ENCODE measurements at places on chromosomes 13 and 19.
A peak's percentile ranks its signal among the peaks of the same experiment; 100 is the strongest.

- peak; percentile 76 for ATAC-seq
Observed at GRCh38 chr13:48412881-48413351, at the start of gene LPAR6. Gene LPAR6, minus strand, starts transcription at chr13:48413113. Its CDS starts 690 bp downstream, at chr13:48412423.

DNA sequence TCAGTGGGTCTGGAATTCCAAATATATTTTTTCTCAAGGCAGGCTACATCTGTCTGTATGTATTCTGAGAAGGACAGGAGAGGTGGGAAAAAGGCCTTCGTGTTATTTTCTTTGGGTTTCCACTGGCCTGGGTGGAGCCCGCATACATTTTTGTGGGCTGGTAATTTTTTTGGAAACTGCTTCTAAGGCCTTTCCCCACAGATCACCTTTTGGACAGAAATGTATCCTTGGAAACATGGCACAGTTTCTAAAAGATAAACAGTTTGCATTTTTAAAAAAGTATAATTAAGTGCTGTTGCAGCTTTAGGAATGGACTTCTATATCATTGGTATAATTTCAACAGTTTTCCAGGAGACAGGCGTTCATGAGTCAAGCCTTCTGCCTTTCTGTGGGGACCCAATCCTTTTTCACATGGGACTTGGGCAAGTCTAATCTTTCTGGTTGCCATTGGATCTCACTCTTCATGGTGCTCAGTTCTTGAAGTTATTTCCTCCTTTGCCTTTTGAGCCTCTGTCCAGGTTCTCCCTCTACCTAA is 8.9 kb downstream of the RFX2 start:
- no peak for ATAC-seq

GRCh38 chr13:40819797-40820315 is 30.4 kb downstream of the SLC25A15 start:
- ATAC-seq, result no peak

- ATAC-seq, result no peak
Observed at GRCh38 chr13:30147015-30147414, 160.3 kb downstream of the KATNAL1 start.

DNA sequence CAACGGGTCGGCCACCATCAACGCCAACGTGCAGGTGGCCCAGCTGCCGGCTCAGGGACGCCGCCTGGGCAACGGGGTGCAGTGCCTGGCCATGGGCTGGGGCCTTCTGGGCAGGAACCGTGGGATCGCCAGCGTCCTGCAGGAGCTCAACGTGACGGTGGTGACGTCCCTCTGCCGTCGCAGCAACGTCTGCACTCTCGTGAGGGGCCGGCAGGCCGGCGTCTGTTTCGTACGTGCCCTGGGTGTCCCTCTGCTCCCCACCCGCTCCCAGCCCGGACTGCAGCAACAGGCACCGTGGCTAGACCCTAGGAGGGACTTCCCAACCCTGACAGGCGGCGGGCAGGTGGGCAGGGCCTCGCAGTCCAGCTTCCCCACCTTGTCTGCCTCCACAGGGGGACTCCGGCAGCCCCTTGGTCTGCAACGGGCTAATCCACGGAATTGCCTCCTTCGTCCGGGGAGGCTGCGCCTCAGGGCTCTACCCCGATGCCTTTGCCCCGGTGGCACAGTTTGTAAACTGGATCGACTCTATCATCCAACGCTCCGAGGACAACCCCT is 3.5 kb downstream of the ELANE start:
- ATAC-seq, result no peak

- no peak for ATAC-seq
Observed at GRCh38 chr13:78714717-78715116, 55.8 kb upstream of the OBI1 start.

GRCh38 chr13:73367886-73368285 is 309.1 kb downstream of the KLF5 start:
- ATAC-seq, result peak; percentile 24

- no peak for ATAC-seq
Observed at GRCh38 chr19:38494379-38494778, 60.9 kb downstream of the RYR1 start.

DNA sequence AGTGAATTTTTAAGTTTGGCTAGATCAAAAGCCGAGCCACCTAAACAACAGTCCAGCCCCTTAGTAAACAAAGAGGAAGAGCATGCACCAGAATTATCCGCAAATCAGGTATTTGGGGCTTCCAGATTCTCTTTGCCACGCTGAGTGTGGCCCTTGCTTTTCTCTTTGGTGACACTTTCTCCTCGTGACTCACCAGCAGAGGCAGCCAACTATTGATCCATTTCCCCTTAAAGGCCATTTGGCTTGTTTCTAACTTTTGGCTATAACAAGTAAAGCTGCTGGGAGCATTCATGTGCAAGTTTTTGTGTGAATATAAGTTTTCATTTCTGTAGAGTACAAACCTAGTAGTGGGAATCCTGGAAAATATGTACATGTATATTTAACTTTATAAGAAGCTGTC is 17.6 kb upstream of the WDR88 start:
- ATAC-seq, result no peak

GRCh38 chr19:50898018-50898417 is 13.2 kb downstream of the KLK4 start:
- no peak for ATAC-seq

- ATAC-seq, result peak; percentile 19
Observed at GRCh38 chr13:45048890-45049407, 59.6 kb downstream of the GPALPP1 start.

DNA sequence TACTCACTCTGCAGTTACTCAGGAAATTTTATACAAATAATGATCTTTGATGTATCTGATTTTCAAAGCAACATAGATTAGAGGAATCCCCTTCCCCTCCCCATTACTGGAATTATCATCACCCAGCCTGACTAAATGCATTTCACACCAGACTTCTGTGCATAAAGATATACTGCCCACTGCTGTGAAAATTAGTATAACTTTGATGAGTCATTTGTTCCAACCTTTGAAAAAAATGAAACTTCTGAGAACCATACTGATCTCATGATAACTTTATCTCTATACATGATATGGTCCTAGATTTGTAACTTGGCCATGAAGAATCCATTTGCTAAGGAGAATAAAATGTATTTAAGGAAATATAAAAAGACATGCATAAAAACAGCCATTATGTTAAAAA is 63.9 kb downstream of the GPC6 start:
- ATAC-seq, result no peak

DNA sequence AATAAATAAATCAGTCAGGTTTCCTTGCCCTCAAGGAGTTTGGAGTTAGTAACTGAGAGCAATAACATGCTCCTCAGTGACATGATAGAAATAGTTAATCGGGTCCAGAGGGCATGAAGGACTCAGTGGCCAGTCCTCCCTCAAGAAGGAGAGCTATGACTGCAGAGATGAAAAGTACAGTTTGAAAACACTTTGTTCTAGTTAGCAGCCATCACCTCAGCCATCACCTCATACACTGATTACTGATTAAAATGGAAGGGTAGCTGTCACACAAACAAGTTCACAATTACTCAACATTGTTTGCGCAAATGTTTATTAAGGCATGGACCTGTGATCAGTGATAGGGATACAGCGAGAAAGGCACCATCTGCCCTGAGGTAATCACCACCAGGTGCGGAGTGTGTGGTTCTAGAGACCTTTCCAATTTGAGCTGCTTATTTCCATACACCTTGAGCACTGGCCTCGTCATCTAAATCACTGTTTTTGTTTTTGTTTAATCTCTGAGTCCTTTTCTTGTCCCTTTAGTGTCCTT is 85.3 kb upstream of the RAP2A start:
- no peak for ATAC-seq

DNA sequence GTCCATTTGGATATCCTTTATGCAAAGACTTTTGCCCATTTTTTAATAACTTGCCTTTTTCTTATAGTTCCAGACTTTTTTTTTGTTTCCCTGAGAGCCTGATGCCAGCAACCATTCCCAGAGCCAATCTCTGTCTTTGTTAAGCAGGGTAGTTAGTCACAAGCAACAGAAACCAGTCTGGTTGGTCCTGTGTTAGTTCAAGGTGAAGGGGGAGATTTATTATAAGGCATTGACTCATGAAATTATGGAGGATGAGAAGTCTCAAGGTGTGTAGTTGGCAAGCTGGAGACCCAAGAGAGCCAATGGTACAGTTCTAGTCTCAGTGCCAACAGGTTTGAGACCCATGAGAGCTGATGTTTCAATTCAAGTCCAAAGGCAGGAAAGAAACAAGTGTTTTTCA is 33.0 kb downstream of the GPR12 start:
- ATAC-seq, result peak; percentile 81

- no peak for ATAC-seq
Observed at GRCh38 chr19:5478241-5478924, 23.2 kb downstream of the ZNRF4 start.

- no peak for ATAC-seq
Observed at GRCh38 chr13:91572944-91573598, 174.7 kb downstream of the GPC5 start.

- no peak for ATAC-seq
Observed at GRCh38 chr19:13398182-13398581, 108.1 kb downstream of the CACNA1A start.

GRCh38 chr13:48976576-48977285 is 1.0 kb downstream of the FNDC3A start:
- peak; percentile 55 for ATAC-seq

GRCh38 chr13:52452470-52452869 is 2.0 kb upstream of the VPS36 start:
- no peak for ATAC-seq

DNA sequence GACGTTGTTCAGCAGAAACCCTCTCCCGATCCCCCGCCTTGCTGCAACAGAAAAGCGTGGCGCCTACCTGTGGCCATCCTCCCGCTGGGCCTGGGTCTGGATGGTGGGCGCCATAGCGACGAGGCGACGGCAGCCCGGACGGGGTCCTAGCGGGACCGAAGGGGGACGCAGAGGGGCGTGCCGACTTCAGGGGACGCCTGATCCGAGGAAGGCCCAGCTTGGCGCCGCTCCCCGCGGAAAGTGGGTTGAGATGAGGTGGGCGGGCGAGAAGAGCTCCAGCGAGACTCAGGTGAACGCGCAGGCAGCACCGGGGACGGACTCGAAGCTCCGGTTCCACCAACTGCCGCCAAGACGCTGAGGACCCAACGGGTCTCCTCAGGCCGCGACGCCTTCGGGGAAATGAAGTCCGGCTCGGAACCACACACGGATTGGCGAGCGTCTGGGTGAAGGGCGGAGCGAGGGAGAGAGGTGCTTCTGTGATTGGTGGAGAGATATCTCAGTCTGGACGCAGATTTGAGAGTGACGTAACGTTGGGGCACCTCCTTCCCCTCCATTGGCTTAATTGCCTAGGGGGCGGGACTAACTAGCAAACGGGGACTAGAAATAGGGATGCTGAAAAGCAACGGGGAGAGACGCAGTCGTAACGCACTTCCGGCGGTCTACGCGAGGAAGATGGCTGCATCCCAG is at the start of the genes MED29 and PAF1:
Gene MED29, plus strand, starts transcription at position 628 of the 687 bp plus-strand sequence. Its CDS starts 45 bp downstream, at position 673.
Gene PAF1, minus strand, starts transcription at position 356 of the 687 bp plus-strand sequence. Its CDS starts 242 bp downstream, at position 114.
- ATAC-seq, result peak; percentile 97

DNA sequence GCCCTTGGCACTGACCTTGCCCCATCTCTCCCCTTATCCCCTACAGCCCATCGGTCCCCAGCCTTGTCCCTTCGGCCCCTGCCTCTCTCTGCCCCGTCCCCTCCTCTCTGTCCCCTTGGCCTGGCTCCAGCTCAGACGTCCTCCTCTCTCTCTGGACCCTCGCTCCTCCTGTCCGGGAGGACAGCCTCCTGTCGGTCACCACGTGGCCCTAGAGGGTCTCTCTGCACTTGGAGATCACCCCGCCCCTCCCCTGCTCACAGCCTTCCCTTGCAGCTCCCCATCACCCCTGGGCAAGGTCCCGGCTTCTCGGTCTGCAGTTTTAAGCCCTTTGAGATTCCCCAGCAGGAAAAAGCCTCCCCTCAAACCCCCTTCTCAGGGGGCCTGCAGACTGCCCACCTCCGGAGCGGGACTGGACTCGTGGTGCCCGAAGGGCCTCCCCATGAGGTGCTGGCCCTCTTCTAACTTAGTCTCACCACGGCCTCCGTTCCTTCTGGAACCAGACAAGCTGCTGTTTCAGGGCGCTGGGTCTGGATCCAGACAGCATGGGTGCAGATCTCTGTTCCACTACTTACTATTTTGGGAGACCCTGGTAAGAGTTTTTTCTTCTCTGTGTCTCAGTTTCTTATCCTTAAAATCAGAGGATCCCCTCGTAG is 3.3 kb upstream of the KLK15 start:
- ATAC-seq, result peak; percentile 6

- no peak for ATAC-seq
Observed at GRCh38 chr13:106243011-106243565, 292.4 kb downstream of the EFNB2 start.

GRCh38 chr13:48828962-48829411 is 146.7 kb upstream of the FNDC3A start:
- no peak for ATAC-seq

DNA sequence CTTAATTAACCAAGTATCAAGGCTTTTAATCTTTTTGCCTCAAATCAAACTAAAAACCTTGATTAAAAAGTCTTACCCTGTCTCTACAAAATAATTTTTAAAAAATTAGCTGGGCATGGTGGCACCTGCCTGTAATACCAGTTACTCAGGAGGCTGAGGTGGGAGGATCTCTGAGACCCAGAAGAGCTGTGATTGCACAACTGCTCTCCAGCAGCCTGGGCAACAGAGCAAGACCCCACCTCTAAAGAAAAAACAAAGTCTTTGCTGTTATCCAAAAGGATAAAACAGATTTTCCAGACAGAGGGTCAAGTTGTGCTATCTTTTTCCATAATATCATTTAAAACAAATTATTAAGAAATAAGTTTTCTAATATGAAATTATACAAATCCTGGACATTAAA is 26.8 kb upstream of the CEBPG start:
- no peak for ATAC-seq

- no peak for ATAC-seq
Observed at GRCh38 chr13:44680746-44681355, 104.7 kb upstream of the TSC22D1 start.

DNA sequence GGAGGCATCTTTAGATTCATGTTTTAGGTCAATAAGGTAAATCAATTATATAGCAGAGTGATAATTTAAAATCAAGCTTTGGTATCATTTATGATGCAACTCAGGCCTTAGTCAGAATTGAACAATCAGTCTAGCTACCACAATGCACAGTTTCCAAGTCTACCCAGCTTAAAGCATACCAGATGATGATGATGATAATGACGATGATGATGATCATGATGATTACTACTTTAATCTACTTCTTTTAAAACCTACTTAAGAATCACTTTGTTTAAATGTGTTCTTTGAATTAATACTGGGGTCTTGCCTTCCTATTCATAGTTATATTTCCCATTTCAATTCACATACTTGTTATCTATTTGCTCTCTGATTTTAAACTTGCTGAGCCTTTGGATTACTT is 1872.7 kb downstream of the OLFM4 start:
- ATAC-seq, result no peak

- no peak for ATAC-seq
Observed at GRCh38 chr13:21701460-21701859, 30.6 kb downstream of the FGF9 start.

DNA sequence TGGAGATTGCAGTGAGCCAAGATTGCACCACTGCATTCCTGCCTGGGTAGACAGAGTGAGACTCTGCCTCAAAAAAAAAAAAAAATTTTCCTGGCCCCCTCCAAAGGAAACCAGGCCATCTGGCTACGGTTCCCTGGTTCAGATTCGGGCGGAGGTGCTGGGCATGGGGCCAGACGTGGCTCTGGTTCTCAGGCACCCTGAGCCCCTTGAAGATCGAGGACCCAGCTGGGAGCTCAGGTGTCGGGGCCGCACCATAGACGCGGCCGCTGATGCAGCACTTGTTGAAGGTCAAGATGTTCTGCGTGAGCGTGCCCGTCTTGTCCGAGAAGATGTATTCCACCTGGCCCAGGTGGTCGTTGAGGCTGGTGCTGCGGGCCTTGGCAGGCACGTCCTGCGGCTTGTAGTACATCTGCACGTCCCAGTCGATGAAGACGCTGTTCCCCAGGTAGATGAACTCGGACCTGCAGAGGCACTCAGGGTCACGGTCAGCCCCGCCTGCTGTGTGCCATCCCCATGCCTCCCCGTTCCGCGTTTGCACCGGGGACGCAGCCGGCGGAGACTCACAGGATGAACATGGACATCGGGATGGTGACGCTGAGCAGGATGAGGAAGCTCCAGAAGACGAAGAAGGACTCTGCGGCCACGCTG is 12.3 kb downstream of the ATP8B3 start:
- no peak for ATAC-seq

All from esophagus mucosa (tissue), 1 donor.